ENCODE measurements at places on chromosomes 2 and 18.

- peak; percentile 30 for DNase-seq
These were observed 37.2 kb upstream of the CFAP36 start for GRCh38 chr2:55482186-55482884.

- DNase-seq, result peak; percentile 79
These were observed at the start of gene CSRNP3 for GRCh38 chr2:165469417-165469816. Gene CSRNP3 (plus strand): TSS chr2:165469698. CDS start chr2:165595066, 125,368 bp downstream.

DNA sequence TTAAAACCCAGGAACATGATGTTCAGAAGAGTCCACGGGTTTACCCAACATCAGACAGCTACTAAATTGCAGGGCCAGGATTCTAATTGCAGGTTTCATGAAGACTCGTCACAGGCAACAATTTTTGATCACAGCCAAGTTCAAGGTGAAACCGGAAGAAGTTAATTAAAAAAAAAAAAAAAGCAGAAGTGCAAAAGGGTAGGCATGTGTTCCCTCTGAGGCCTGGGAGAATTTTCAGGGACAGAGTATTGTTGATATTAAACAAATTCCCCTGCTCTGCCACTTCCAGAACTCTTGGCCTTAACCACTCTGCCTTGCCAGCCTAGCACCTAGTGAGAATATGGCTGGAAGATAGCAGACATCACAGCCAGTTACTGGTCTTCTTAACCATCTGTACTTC is 99.4 kb upstream of the TRIB2 start:
- DNase-seq, result no peak

DNA sequence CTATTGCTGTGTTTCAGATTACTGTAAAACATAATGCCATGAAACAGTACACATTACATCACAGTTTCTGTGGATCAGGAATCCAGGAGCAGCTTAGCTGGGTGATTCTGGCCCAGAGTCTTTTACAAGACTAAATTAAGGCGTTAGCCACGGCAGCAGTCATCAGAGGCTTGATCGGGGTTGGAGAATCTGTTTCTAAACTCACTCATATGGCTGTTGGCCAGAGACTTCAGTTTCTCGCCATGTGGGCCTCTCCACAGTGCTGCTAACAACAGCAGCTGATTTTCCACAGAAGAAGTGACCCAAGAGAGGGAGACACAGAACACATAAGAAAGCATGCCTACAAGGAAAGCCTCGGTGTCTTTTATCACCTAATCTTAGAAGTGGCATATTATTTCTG is 89.2 kb upstream of the MYO3B start:
- DNase-seq, result no peak

DNA sequence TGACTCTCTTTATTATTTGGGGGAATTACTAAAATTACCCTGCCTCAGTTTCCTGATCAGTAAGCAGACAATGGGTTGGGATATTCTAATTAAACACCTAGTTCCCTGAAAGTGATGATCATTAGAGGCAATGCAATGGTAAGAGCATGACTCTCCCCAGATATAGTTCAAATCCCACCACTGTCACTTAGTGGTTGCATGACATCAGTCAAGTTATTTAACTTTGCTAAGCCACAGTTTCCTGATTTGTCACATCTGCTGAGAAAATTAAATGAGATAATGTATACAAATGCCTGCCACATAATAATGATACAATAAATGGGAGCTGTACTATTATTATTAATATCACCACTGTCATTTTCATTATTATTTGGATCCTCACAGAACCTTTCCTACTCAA is 29.9 kb downstream of the ZEB2 start:
- DNase-seq, result no peak
